ENCODE measurements at places on chromosomes 7 and 10.

- DNase-seq, result no peak
These were observed 12.1 kb downstream of the DOCK1 start for GRCh38 chr10:126917375-126917774.

GRCh38 chr7:108189733-108190388, 59.7 kb upstream of the LAMB4 start:
- no peak for DNase-seq

GRCh38 chr10:124672181-124672638, 72.0 kb downstream of the FAM53B start:
- DNase-seq, result no peak

- DNase-seq, result no peak
These were observed 126.0 kb downstream of the STRA8 start for GRCh38 chr7:135359615-135360014.

- DNase-seq, result no peak
These were observed 151.0 kb upstream of the TCF7L2 start for GRCh38 chr10:112799038-112799437.

DNA sequence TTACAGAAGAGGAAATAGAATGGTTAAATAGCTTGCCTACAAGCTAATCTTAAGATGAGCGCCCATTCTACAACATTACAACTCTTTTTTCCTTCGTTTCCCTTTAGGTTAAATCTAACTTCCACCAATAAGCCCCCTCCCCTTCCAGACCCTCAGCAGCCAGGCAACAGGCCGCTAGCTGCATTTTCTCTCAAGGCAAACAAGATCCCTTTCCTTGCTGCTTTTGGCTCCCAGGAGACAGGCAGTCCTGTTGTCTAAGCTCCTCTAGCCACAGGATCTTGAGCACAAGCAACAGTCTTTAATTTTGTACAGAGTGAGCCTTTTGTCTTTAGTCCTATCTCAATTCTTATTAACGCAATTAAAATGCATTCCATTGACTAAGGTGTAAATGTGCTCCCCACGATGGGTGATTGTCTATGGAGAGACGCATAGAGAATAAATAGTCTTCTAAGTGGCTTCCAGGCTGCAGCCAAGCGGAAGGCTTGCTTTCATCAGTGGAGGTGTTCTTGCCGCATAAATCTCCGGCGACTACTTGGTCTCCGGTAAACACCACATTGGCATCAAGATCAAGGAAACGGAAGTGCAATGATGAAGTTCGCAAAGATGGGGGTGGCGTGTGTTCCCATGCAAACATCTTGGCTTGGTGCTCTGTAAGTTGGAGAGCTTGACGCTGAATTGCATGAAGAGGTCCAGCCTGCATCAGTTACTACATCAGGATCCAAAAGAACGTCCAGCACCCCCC, 181.9 kb upstream of the LYZL2 start:
- no peak for DNase-seq

DNA sequence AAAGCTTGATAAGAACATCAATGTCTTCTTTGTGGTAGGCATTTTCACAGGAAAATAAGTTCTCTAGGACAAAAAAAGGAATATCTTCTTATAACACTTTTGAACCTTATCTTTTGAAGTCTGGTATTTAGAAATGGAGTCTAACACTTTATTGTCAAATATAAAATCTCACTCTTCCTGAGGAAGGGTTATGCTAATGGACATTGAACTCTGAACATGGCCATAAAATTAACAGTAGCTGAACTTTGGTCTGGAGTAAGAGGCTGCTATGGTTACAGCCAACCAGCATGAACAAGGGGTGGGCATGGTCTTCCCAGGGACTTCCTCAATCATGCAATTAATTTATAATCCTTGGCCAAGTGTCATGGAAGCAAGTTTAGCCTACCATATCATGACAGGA, at the start of gene CLRN3:
Gene CLRN3 (minus strand): TSS at position 199 of the 400 bp plus-strand sequence. CDS start 157 bp downstream, at position 42.
- DNase-seq, result no peak

DNA sequence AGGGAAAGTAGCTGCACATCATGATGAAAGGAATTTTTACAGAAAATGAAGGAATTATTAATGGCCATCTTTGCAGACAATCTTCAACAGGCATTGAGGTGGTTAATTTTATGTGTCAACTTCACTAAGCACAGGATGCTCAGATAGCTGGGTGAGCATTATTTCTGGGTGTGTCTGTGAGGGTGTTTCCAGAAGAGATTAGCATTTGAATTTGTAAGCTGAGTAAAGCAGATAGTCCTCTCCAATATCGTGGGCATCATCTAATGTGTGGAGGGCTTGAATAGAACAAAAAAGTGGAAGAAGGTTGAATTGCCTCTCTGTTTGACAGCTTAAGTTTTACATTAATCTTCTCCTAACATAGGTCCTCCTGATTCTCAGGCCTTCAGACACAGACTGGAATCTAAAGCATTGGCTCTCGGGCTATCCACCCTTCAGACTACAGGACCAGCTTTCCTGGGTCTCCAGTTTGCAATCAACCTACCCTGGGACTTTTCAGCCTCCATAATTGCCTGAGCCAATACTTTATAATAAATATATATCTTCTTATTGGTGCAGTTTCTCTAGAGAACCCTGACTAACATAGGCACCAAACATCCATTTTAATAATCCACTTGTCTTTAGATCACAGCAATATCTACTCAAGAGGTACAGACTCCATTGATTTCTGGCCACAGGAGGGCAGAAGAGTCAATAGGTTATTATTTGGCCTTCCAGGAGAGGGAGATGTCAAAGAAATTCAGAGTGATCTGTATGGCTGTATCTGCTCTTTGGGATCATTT, 10.5 kb upstream of the CRPPA start:
- DNase-seq, result no peak

- DNase-seq, result no peak
These were observed 39.5 kb downstream of the LHFPL3 start for GRCh38 chr7:104367926-104368325.

DNA sequence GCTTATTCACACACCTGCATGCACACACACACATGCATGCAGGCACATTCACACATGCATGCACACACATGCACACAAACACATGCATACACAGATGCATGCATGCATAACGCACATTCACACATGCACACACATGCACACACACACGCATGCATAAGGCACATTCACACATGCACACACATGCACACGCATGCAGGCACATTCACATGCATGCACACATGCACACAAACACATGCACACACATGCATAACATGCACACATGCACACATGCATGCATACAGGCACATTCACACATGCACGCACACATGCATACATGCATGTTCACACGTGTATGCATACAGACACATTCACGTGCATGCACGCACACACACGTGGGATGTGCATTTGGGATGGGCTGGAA, 165.8 kb downstream of the PAXIP1 start:
- DNase-seq, result no peak

DNA sequence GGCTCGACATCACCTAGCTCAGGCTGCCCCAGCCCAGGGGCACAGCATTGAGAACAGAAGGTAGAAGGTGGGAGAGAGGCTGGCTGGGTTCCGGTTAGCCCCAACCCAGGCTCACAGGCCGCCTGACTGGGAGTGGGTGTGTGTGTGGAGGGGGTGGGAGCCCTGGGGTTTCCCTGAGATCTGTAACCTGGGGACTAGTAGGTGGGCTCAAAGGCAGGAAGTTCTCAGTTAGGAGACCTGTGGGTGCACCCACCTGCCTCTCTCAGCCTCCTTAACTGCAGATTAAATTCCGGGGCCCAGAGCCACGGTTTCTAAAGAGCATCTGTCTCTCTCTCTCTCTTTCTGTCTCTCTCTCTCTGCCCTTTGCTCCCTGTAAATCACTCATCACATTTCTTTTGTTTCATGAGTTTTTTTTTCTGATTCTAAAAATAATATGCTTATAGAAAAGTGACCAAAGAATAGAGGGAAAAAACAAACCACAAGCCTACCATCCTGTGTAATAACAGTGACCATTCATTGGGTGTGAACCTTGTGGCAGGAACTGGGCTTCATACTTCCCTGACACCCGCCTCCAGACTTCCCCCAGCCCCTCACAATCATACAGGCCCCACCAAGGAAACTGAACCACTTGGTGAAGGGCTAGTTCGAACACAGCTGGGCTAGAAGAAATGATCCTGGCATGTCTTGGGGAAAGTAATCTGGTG, 83.4 kb upstream of the SMNDC1 start:
- DNase-seq, result no peak

GRCh38 chr10:21488957-21489446, 36.5 kb downstream of the SKIDA1 start:
- no peak for DNase-seq

GRCh38 chr7:44469461-44470134, 20.9 kb downstream of the NUDCD3 start:
- DNase-seq, result no peak

DNA sequence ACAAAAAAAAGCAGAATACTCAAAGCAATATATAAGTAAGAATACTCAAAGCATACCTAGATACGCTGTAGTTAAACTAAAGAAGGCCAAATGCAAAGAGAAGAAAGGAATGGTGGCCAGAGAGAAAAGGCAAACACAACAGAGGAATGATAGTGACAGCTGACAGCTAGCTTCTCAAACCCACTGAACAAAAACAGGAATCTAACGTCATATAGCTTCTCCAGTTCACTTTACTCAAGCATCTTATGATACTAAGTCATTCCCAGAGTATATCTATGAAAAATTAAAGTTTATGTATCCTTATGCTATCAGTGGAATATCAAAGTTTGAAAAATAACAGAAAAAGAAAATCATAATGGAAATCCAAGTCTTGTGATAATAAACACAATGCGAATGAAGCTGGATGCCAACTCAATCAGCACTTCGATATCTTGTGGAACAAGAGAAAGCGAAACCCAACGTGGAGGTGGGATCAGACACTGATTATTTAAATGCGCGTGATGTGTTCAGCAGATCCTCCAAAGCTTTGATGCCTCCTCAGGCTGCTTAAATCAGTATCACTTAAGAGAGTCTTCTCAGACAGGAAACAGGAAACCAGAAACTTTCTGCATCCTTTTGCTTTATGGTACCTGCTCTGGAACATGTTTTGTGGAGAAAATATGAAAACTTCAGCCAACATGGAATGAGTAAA, 102.8 kb downstream of the PIP4K2A start:
- no peak for DNase-seq

DNA sequence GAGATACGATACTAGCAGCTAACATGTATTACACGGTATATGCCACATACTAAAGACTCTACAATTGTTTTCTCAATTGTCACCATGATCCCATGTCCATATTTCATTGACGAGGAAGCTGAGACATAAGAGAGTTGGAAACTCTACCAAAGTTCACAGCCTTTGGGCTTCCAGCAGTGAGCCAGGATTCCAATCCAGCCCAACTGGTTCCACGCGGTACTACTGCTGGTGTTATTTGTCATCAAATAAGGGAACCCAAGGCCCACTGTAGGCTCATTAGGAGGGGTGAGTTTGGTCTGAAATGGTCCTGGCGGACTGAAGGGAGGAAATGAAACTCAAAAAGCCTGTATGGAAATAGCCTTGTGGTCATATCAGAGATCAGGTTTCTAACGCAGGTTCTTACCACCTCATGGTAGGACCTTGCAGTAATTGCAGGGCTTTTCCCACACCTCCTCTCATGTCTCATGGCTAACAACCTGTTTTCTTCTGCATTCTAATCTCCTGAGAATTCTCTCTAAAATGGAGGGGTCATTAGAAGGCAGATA, 814.6 kb downstream of the LRMDA start:
- no peak for DNase-seq

GRCh38 chr7:20831451-20831850, 44.8 kb upstream of the SP8 start:
- DNase-seq, result no peak

- no peak for DNase-seq
These were observed 61.5 kb downstream of the CHN2 start for GRCh38 chr7:29255906-29256692.

DNA sequence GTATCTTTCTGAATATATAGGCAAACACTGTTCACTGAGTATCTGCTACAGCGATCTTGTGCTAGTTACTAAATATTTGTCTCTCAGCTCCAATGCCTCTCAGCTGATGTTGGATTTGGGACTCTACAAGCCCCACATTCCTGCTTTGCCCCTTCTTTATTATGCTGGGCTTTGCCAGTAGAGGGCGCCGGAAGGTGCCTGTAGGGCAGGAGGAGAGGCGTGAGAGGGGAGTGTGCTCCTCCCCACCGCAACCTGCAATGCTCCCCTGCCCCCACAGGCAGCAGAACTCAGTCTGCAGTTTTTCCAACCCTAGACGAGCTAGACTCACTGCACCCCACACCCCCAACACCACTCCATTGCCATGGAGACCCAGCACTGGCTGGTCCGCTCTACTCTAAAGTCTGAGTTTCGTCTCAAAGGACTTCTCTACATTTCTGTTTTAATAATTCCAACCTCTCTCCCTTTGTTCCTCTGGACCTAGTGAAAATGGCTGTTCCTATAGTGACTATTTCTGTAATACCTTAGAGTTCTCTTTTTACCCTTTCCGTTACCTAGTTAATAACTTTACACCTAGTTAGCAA, 337.6 kb downstream of the CCSER2 start:
- no peak for DNase-seq

DNA sequence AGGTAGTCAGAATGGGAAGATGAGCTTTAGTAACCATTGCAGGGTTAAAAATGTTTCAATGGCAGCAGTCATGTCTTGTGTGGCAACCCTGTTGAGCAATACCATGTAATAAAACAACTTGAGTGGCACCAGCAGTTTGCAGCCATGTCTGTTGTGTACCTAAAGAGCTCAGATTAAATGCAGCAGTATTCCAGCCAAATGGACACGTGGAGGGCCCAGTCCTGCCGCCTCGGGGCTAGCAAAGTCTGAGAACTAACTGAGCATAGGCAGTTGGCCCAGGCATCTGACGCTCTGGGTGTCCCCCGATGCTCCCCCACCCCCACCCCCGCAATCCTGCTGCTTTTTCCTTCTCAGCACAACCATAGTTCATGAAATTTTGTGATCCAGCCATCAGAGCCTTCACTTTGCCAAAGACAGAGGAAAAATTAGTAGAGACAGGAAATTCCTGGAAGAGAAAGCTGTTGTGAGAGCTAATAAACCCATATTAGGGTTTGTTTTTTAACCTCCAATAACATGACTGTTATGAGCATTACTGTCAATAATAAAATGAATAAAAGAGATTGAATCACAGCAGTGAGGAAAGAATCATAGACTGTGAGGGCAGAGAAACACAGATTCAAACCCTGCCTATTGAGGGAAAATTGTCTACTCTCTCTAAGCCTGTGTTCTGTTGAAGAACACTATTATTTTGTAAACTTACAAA, 220.6 kb upstream of the RHOBTB1 start:
- DNase-seq, result no peak

DNA sequence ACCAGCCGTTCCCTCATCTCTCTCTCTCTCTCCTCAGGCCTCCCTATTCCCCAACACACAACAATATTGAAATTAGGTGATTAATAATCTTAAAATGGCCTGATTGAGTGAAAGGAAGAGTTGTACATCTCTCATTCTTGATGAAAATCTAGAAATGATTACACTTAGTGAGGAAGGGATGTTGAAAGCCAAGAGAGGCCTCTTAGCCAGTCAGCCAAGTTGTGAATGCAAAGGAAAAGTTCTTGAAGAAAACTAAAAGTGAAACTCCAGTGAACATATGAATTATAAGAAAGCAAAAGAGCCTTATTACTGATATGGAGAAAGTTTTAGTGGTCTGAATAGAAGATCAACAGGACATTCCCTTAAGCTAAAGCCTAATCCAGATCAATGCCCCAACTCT, 695.1 kb downstream of the GRID1 start:
- DNase-seq, result no peak

- no peak for DNase-seq
These were observed 13.1 kb downstream of the PHKG1 start for GRCh38 chr7:56079450-56080185.

GRCh38 chr10:61627266-61627665, 35.5 kb upstream of the CABCOCO1 start:
- no peak for DNase-seq

GRCh38 chr7:155222573-155222972, 75.1 kb upstream of the INSIG1 start:
- no peak for DNase-seq

Measured in esophagus squamous epithelium (tissue), 5 donors.